Stimulated activated CD4-positive, alpha-beta T cell treated with anti-CD3 and anti-CD28 coated beads, Interleukin-4, amount 100 ng/mL, for 48 hours (primary cell): ENCODE measurements at places on chromosomes 7 and 10.

- DNase-seq = no peak
These were observed 56.3 kb upstream of the ABCB5 start for GRCh38 chr7:20558963-20559716.

GRCh38 chr7:38052786-38053185 lies 125.3 kb upstream of the STARD3NL start:
- no peak for DNase-seq

GRCh38 chr7:82714883-82715282 lies 271.3 kb upstream of the CACNA2D1 start:
- DNase-seq = no peak

GRCh38 chr7:82840061-82840460 lies 322.6 kb downstream of the PCLO start:
- no peak for DNase-seq

- DNase-seq = no peak
These were observed 9.1 kb upstream of the TOMM7 start for GRCh38 chr7:22831602-22832305.

GRCh38 chr7:44291066-44291732 lies 34.2 kb downstream of the CAMK2B start:
- no peak for DNase-seq

GRCh38 chr10:90205340-90205739 lies 503.9 kb downstream of the KIF20B start:
- DNase-seq = no peak

- DNase-seq = no peak
These were observed 3.9 kb upstream of the PURB start for GRCh38 chr7:44889086-44889781.

DNA sequence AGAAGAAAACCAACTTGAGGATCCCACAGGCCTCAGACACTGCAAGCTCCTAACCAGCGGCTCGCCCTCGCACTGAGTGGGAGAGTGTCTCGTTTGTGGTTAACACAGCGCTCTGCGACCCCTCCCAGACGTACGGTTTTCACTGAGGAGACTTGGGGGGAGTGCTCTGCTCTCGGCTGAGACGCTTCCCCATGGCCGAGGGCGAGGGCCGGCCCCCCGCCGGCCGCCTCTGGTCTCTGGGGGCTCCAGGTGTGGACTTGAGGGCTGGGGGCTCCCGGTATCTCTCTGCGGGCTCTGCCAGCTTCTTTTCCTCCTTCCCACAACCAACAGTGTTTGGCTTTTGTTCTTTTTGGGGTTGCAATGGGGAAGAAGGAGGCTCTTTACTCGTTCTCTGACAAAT lies 118.7 kb downstream of the LARP4B start:
- DNase-seq = no peak

DNA sequence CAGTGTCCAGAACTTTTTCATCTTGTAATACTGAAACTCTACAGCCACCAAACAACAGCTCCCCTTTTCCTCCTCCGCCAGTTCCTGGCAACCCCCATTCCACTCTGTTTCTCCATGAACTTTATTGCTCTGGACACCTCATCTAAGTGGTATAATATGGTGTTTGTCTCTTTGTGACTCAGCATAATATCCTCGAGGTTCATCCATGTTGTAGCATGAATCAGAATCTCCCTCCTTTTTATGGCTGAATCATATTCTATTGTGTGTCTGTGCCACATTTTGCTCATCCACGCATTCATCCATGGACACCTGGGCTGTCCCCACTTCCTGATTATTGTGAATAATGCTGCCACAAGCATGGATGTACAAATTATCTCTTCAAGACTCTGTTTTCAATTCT lies 124.4 kb upstream of the FGFR2 start:
- DNase-seq = no peak

GRCh38 chr10:95214793-95215192 lies 20.8 kb downstream of the ACSM6 start:
- no peak for DNase-seq

GRCh38 chr10:131078131-131078881 lies 233.2 kb downstream of the TCERG1L start:
- DNase-seq = no peak

DNA sequence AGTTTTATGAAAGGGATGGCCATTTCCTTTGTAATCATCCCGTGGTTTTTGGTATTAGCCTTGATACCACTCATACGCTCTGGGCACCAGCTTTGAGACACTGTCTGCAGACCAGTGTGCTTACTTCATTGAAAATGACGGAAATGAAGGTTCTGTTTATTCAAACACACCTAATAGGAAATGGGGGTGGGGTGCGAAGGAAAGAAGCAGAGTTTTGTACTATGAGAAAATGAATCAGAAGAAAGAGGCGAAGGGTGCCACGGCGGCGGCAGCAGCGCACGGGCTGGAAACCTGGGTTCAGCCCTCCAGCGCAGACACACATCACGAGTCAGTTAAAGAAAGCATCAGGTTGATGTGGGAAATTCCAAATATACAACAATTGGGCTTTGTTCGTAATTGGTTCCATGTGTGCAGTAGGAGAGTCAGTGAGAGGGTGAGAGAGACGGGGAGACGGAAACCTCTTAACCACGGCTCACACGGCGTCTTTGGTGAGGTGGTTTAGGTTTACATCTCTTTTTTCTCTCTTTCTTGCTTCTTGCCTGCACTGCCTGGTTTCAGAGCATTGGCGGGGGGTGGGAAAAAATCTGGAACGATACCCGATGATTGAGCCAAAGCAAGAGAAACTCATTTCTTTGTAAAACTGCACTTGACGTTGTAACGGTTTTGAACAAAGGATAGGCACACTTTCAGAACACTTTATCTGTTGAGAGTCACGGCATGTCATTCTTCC lies 321.2 kb downstream of the FRMD4A start:
- peak; percentile 59 for DNase-seq

- no peak for DNase-seq
These were observed 124.9 kb downstream of the CSTF2T start for GRCh38 chr10:51574248-51575048.

GRCh38 chr10:73167783-73168464 lies at the start of the genes ECD and FAM149B1:
ECD (minus strand) TSS chr10:73168008; CDS start chr10:73163937, 4,071 bp downstream.
FAM149B1 (plus strand) TSS chr10:73168119; CDS start chr10:73168340, 221 bp downstream.
- DNase-seq = peak; percentile 91

DNA sequence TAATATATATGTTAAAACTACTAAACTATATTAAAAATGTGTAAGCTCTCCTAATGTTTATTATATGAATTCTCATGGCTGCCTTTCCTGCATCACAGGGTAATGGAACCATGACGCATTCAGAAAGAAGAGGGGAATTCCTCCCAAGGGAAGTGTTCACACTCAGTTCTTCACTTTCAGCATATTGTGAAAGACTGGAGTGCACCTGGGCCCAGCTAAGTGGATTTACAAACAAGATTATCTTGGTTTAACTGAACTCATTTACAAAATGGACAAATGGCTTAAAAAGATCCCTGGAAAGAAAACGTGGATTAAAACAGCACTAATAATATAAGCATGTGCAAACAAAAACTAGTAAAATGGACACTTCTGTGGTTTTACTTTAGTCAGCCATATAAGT lies 149.8 kb downstream of the DOCK4 start:
- no peak for DNase-seq

GRCh38 chr10:60372436-60372835 lies 17.2 kb downstream of the ANK3 start:
- DNase-seq = no peak

DNA sequence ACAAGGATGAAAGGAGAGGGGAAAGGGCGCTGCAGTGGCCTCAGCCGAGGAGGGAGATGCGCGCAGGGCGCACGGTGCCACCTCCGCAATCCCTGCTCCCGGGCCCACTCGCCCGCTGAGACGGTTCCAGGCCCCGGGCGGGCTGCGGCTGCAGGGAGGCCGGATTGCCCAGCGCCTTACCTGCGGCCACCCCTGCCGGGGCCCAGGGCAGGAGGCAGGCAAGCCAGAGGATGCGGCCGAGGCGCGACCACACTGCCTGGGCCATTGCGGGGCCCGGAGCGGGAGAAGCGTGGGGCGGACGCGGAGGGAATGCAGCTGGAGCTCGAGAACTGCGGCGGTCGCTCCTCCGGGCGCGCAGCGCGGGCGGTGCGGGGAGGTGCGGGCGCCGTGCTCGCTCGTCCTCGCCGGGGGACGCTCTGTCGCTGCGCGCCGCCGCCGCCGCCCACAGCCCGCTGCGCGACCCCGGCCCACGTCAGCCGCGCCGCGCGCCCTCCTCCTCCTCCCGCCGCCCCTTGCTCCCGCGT lies at the start of gene TMEM130:
Gene TMEM130 (minus strand): TSS at position 418 of the 524 bp plus-strand sequence. CDS start 153 bp downstream, at position 265.
- DNase-seq = no peak

GRCh38 chr10:129033790-129034272 lies 433.2 kb upstream of the MGMT start:
- no peak for DNase-seq

DNA sequence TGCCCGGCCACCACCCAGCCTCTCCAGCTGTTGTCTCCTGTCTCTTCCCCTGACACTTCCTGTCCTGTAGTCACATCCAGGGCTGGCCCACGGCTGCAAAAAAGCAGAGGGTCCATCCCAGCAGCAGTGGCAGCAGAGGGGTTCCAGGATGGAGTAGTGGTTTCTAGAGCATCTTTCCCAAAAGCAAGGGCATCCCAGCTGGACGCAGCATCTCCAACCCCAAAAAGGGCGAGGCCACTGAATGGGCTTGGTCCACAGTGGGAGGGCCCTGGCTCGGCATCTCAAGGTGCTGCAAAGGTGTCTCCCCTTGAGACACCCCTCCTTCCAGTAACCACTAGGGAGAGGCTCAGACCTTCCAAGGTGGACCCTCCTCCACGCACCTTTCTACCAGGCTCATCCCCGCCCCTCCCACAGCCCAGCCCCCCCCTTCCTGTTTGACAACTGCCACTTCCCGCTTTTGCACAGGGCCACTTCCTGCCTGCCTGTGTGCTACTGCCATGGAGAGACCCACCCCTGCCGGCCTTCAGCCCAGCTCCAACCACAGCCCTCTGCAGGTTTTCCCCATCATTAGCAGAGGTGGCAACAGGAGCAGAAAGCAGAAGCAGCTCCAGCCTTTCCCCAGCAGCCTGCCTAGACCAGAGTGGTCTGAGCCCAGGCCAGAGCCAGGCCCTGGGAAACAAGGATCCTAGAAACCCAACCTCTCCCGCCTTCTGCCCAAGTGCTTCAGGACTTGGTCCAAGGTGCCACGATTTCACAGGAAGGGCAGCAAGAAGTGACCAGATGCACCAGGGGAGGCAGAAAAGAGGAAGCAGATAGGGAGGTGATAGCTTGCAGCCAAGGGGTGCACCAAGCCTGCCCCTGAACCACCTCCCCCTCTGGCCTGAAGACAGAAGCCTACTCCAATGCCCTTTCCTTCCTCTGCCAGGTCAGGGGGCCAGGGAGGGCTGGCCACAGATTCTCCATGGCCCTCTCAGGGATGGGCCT lies 8.6 kb downstream of the CAMK2G start:
- DNase-seq = peak; percentile 42

GRCh38 chr7:3370068-3370830 lies 69.2 kb downstream of the SDK1 start:
- no peak for DNase-seq

DNA sequence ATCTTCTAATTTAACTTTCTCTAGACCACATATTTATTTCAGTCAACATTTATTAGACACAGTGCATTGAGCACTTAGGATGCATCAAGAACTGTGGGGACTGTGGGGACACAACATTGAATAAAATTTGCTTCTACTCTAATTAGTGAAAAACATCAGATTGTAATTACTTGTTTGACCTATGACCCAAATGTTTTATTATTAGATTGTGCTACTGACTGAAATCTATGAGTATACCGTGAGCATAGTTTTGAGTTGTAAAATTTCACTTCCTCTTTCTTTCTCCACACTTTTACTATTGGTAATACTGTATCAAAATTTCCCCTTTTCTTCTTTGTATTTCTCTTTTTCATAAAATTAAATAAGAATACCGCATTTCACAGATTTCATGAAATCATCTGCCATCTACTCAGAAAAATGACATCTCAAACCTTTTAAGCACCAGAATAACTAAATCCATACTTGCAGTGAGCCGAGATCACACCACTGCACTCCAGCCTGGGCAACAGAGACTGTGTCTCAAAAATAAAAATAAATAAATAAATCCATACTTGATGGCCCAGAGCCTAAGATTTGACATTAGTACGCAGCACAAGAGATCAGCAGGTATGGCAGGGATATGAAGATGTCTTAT lies 25.4 kb upstream of the INPP5F start:
- DNase-seq = no peak

- DNase-seq = no peak
These were observed 84.2 kb upstream of the LRRN3 start for GRCh38 chr7:111006691-111007090.

- DNase-seq = no peak
These were observed 18.0 kb downstream of the RNLS start for GRCh38 chr10:88565072-88565471.

DNA sequence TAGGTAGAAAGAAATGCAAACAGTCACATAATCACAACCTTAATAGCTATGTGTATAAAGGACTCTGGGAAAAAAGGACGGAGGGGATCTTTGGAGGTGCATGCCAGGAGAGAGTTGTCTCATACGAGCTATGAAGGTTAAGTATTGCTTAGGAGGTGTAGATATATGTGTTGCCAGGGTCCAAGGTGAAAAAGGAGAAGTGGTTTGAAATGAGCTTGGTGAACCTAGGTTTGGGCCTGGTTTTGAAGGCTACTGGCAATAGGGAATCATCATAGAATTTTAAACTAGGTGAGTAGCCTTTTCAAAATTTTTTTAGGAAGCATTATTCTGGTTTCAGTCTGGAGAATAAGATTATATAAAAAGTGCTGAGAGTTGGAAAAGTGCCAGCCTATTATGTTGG lies 336.8 kb downstream of the AUTS2 start:
- DNase-seq = no peak

- no peak for DNase-seq
These were observed 124.9 kb upstream of the CTTNBP2 start for GRCh38 chr7:117997862-117998825.

DNA sequence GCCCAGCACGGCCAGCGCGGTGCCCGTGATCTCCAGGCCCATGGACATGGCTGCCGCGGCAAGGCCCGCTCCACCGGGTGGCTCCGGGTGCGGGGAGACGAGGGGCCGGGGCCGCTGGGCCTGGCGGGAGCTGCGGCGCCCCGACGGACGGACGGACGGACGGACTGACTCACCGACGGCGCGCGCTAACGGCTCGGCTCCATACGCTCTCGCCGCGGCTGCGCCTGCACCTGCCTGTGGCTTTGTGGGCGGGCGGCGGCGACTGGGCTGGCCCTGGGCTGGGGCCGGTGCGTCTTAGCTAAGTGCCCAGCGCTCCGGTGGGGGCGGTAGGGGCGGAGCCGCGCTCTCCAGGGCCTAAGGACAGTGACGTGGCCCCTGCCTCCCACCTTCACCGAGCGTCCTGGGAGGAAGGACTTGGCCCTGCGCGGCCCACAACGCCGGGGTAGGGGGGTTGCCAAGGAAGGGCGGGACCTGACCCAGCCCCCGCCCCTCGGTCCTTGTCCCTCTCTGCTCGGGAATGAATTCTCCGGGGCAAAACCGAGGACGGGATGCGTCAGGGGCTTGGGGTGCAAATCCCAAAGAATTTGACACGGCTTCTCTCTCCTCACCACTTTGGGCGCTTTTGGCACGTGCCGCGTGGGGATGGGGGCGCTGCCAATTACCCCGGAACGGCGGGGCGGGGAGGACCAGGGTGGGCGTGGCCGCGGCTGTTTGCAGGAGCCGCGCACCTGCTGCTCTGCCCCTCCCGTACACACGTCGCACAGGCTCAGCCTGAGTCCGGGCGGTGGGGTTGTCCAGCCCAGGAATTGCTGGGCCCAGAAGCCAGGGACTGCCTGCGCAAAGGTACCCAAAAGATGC lies at the start of gene CLDN3:
Gene CLDN3 (minus strand): TSS at position 269 of the 858 bp plus-strand sequence. CDS start 221 bp downstream, at position 48.
- no peak for DNase-seq
